A549 treated with CORT108297 at 1 μM for 4 hours (cell line): ENCODE measurements at places on chromosomes 1 and 21. TPM values are rescaled to one million over a fixed set of nuclear protein-coding genes. Genes with fewer than 3 reads are reported as not detected.

Gene PTPN22
- total RNA-seq: not detected in 5 replicates

Gene FLG2
- total RNA-seq: not detected in 5 replicates

Gene TCHH
- 0.20 to 0.26 TPM (median 0.24 TPM) in 5 replicates for total RNA-seq

Gene HSD3B2
- total RNA-seq: not detected in 5 replicates

Gene SPRR2F
- total RNA-seq: not detected in 5 replicates

Gene RUNX3
- total RNA-seq: 4.3 to 7.3 TPM (median 6.4 TPM) in 5 replicates

Gene TRAF3IP3
- total RNA-seq: not detected in 5 replicates

Gene RXFP4
- total RNA-seq: 0.07 TPM in 1 of 5 replicates, not detected in the others

Gene MYCL
- 0.61 to 1.4 TPM (median 1.3 TPM) in 5 replicates for total RNA-seq

Gene MYOG
- not detected in 5 replicates for total RNA-seq

Gene SMIM34
- total RNA-seq: not detected in 5 replicates

Gene C2CD4D
- not detected in 5 replicates for total RNA-seq

Gene SPRR2A
- not detected in 5 replicates for total RNA-seq

Gene C1orf53
- 4.3 to 8.3 TPM (median 7.9 TPM) in 5 replicates for total RNA-seq

Gene FABP3
- not detected in 5 replicates for total RNA-seq

Gene NGF
- total RNA-seq: 2.9 to 4.7 TPM (median 3.2 TPM) in 5 replicates

Gene HOOK1
- total RNA-seq: 0.14 to 0.45 TPM (median 0.32 TPM) in 5 replicates

Gene EFNA1
- total RNA-seq: 32.8 to 53.9 TPM (median 38.3 TPM) in 5 replicates

Gene CLDN8
- not detected in 5 replicates for total RNA-seq

Gene ZNF695
- 2.1 to 2.9 TPM (median 2.5 TPM) in 5 replicates for total RNA-seq

Gene DNM3
- total RNA-seq: 0.44 to 1.1 TPM (median 0.75 TPM) in 5 replicates

Gene NBPF6
- 0.08 TPM in 1 of 5 replicates, not detected in the others for total RNA-seq

Gene S100A5
- 0.70 to 1.1 TPM (median 0.81 TPM) in 5 replicates for total RNA-seq

Gene OR14K1
- not detected in 5 replicates for total RNA-seq

Gene LRRC42
- 25.4 to 27.9 TPM (median 27.3 TPM) in 5 replicates for total RNA-seq

Gene GPR37L1
- total RNA-seq: 0.10 to 0.19 TPM (median 0.16 TPM) in 5 replicates

Gene CFHR3
- total RNA-seq: 0.10 to 0.24 TPM (median 0.21 TPM) in 5 replicates

Gene CHI3L1
- total RNA-seq: not detected in 5 replicates

Gene SGIP1
- total RNA-seq: not detected in 5 replicates

Gene IFNLR1
- total RNA-seq: 0.80 to 1.3 TPM (median 0.99 TPM) in 5 replicates

Gene CCSAP
- 4.8 to 6.3 TPM (median 5.9 TPM) in 5 replicates for total RNA-seq

Gene CD34
- not detected in 5 replicates for total RNA-seq

Gene NPR1
- total RNA-seq: 0.82 to 1.1 TPM (median 1.0 TPM) in 5 replicates

Gene KCNK2
- 0.03 to 0.18 TPM (median 0.12 TPM) in 5 replicates for total RNA-seq

Gene PTPN7
- total RNA-seq: 0.07 to 0.10 TPM in 2 of 5 replicates, not detected in the others

Gene C1orf185
- total RNA-seq: not detected in 5 replicates

Gene DEPDC1
- 12.8 to 17.9 TPM (median 16.1 TPM) in 5 replicates for total RNA-seq

Gene CD1D
- 0.06 to 0.10 TPM in 2 of 5 replicates, not detected in the others for total RNA-seq

Gene PHC2
- 82.0 to 93.3 TPM (median 85.9 TPM) in 5 replicates for total RNA-seq

Gene IGFN1
- total RNA-seq: 0.65 to 1.4 TPM (median 0.99 TPM) in 5 replicates

Gene DNAJB4
- 33.1 to 60.2 TPM (median 37.7 TPM) in 5 replicates for total RNA-seq

Gene TRAPPC3
- total RNA-seq: 71.5 to 77.6 TPM (median 75.8 TPM) in 5 replicates

Gene SPRR5
- not detected in 5 replicates for total RNA-seq

Gene HHAT
- total RNA-seq: 1.5 to 2.1 TPM (median 1.8 TPM) in 5 replicates

Gene SYTL1
- total RNA-seq: 0.30 to 0.88 TPM (median 0.56 TPM) in 5 replicates
